ENCODE measurements at places on chromosomes 4 and X. TPM values are rescaled to one million over a fixed set of nuclear protein-coding genes. Genes with fewer than 3 reads are reported as not detected.

DNA sequence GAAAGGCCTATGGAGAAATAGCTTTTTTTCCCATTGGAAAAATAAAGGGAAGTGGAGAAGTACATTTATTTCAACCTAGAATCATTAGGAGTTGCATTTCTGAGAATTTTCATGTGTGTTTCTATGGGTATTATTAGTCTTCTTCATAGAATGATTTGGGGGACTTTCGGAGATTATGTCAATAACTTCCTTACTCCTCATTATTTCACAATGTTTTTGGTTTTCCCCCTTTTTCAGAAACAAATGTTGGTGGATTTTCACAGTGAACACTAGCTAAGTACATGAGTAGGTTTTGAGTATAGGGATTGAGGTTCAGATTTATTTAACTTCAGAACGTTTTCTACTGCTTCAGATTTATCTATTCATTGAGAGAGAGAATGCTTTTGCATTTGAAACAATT lies 54.0 kb downstream of the SH3BGRL start:
- no peak overlapping the region for H3K27ac ChIP-seq
- H3K36me3 ChIP-seq, result no peaks in the 10 kb centered on the region
- no peaks in the 10 kb centered on the region for H3K27me3 ChIP-seq
- no peak overlapping the region for H3K4me3 ChIP-seq
- DNase-seq, result no peak

DNA sequence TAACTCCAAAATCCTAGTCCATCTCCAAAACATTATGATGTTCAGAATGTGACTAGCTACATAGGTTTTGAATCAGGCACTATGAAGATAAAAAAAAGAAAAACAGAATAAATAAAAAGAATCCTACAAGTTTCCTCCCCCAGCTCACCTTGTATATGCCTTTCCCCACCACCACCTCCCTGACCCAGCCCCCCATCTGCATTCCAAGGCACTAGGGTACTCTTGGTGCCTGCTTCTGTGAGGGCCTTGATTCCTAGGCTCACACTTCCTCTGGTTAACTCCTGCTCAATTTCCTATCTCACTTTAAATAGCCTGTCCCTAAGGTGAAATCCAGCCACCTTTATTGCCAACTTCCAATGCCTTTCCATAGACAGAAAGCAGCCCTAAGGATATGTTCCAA lies 178.7 kb upstream of the ATOH1 start:
- DNase-seq, result no peak

DNA sequence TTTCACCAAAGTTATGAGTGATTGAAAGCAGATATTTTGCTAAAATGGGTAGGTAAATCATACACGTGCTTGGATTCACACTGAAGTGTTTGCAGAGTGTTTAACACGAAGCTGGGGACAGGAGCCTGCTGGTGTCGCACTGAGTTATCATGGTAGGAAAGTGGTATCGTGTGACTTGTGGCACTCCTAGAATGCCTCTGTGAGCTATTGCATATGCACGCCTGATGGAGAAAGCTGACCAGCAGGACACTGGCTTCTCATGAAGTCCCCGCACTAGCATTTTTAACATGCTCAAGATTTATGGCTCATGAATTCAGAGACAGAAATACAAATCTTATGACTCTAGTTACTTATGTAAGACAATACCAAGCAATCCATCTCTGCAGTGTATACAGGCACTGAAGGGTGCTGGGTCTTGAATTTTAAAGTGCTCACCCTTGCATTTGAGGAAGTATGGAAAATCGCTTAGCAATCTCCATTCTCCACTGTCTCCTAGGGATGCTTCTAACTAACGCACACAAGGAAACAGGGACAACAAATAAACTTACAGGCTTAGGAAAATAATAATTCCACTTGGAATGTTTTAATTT lies 19.8 kb downstream of the VCX3B start:
- H3K27ac ChIP-seq, result no peak overlapping the region
- H3K36me3 ChIP-seq, result no peaks in the 10 kb centered on the region
- no peaks in the 10 kb centered on the region for H3K27me3 ChIP-seq
- DNase-seq, result no peak
- no peaks in the 10 kb centered on the region for H3K4me1 ChIP-seq

- H3K4me1 ChIP-seq, result peaks cover 23% of the 10 kb centered on the region
- no peak for DNase-seq
- H3K27me3 ChIP-seq, result no peaks in the 10 kb centered on the region
- H3K4me3 ChIP-seq, result no peak overlapping the region
These were observed 12.6 kb downstream of the CA5B start for GRCh38 chrX:15750611-15751154.

DNA sequence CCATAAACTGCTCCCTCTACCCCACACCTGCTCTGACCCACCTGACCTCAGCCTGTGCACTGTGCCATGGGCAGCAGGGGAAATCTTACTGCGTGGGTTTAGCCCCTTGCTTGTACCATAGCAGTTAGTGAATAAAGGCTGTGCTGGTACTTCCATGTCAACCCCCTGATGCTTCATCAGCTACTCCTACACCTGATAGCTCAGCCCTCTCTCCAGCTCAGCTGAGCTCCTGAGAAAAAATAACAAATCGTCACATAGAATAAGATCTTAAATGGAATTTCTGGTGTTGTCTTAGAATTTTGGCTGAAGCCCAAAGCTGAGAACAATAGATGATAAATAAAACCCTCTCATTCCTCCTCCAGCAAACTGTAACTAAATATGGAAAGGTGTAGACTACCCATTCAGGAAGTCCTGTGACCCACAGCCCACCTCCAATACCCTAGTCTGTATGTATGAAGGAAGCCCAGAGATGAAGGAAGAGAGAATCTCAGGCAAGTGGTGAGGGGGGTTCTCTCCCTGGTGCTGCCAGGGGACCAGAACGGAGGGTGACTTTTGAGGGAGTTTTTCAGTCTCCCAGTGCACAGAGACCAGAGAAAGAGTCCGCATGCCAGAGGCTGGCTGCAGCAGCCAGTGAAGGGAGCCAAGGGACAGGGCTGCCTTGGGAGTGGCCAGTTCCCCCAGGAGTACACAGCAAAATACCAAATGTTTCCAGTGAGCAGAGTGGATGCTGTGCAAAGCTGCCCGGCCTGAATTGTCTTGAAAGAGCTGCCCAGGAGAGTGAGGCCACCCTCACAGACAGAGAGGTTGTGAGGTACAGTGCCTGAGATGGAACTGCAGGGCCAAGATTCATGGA lies 227.3 kb downstream of the QDPR start:
- no peak overlapping the region for H3K4me3 ChIP-seq
- H3K27ac ChIP-seq, result no peak overlapping the region
- no peaks in the 10 kb centered on the region for H3K4me1 ChIP-seq
- no peaks in the 10 kb centered on the region for H3K36me3 ChIP-seq
- no peaks in the 10 kb centered on the region for H3K27me3 ChIP-seq

- H3K4me3 ChIP-seq, result no peak overlapping the region
- H3K27me3 ChIP-seq, result no peaks in the 10 kb centered on the region
- H3K4me1 ChIP-seq, result peaks cover 33% of the 10 kb centered on the region
- DNase-seq, result no peak
- no peak overlapping the region for H3K27ac ChIP-seq
These were observed 51.8 kb downstream of the RBPJ start for GRCh38 chr4:26372525-26373172.

- H3K27ac ChIP-seq, result peak overlapping the region; percentile 2
- no peak overlapping the region for H3K4me3 ChIP-seq
- H3K27me3 ChIP-seq, result no peaks in the 10 kb centered on the region
- no peak for DNase-seq
- H3K36me3 ChIP-seq, result peaks cover 8% of the 10 kb centered on the region
These were observed 7.6 kb downstream of the ARSJ start for GRCh38 chr4:113971706-113972360.

DNA sequence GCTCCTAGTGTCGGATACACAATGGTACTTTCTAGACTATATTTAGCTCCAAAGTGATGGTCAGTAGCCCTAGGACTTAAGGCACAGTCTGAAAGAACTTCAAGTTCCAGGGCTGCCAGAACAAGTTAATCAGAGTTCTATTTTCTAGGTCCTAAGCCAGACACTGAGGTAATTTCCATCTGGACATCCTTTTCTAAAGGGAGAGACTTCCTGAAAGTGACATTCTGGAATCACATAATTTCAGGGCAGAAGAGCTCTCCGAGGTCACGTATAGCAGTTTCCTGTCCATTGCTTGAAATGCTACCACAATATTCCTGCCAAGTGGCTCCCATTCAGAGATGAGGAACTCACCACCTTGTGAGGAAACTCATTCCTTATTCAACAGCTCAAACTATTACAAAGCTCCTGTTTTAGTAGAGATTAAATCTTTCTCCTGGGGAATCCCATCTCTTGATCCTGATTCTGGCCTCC lies 117.9 kb downstream of the COL25A1 start:
- no peaks in the 10 kb centered on the region for H3K36me3 ChIP-seq
- H3K4me1 ChIP-seq, result no peaks in the 10 kb centered on the region
- no peak overlapping the region for H3K4me3 ChIP-seq
- no peak overlapping the region for H3K27ac ChIP-seq

GRCh38 chrX:48676893-48677270 lies 6.7 kb upstream of the WAS start:
- no peaks in the 10 kb centered on the region for H3K27me3 ChIP-seq
- H3K27ac ChIP-seq, result peak overlapping the region; percentile 28
- no peak for DNase-seq
- H3K4me3 ChIP-seq, result peak overlapping the region; percentile 81
- H3K4me1 ChIP-seq, result no peaks in the 10 kb centered on the region
- H3K36me3 ChIP-seq, result no peaks in the 10 kb centered on the region

DNA sequence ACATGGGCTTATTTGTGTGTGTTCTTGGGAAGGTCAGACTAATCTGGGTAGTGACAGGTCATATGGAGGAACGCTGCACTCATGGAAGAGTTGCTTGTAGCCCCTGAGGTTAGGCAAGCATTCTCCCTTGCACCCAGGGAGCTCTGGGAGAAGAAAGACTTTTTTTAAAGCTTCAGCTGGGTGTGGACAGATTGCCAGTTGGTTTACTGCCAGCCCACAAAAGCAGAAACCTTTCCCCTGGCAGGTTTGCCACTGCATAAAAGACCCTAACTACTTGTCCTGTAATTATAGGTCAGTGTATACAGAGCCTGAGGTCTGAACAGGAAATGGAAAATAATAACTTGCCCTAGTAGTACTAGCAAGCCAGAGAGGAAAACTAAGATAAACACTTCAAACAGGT lies 7.4 kb upstream of the NFKB1 start:
- H3K4me1 ChIP-seq, result no peaks in the 10 kb centered on the region
- H3K27ac ChIP-seq, result no peak overlapping the region
- H3K27me3 ChIP-seq, result no peaks in the 10 kb centered on the region
- no peak overlapping the region for H3K4me3 ChIP-seq

- no peak overlapping the region for H3K4me3 ChIP-seq
- no peak overlapping the region for H3K27ac ChIP-seq
- DNase-seq, result no peak
- no peaks in the 10 kb centered on the region for H3K36me3 ChIP-seq
- H3K4me1 ChIP-seq, result no peaks in the 10 kb centered on the region
These were observed 603.7 kb downstream of the GRXCR1 start for GRCh38 chr4:43496188-43496587.

GRCh38 chr4:1249731-1250526 lies 999 bp upstream of the CTBP1 start:
- H3K4me1 ChIP-seq, result peaks cover 24% of the 10 kb centered on the region
- peak; percentile 93 for DNase-seq
- peak overlapping the region; percentile 79 for H3K4me3 ChIP-seq

RBM46 gene
- total RNA-seq, result not detected

- no peaks in the 10 kb centered on the region for H3K27me3 ChIP-seq
- no peaks in the 10 kb centered on the region for H3K36me3 ChIP-seq
- DNase-seq, result no peak
- H3K27ac ChIP-seq, result no peak overlapping the region
These were observed 393.4 kb downstream of the PABPC4L start for GRCh38 chr4:133808151-133808550.

SPANXN3 gene
- total RNA-seq, result not detected

VEGFD gene
- total RNA-seq, result 0.36 TPM

F11 gene
- not detected for total RNA-seq

CCNA2 gene
- total RNA-seq, result 8.0 TPM

ZBTB33 gene
- total RNA-seq, result 20.0 TPM

- peaks cover 31% of the 10 kb centered on the region for H3K4me1 ChIP-seq
- no peaks in the 10 kb centered on the region for H3K36me3 ChIP-seq
- H3K27me3 ChIP-seq, result no peaks in the 10 kb centered on the region
- peak overlapping the region; percentile 19 for H3K27ac ChIP-seq
- no peak overlapping the region for H3K4me3 ChIP-seq
These were observed 77.4 kb downstream of the WDR19 start for GRCh38 chr4:39259571-39260330.

NPY2R gene
- 0.36 TPM for total RNA-seq

C4orf36 gene
- total RNA-seq, result 0.72 TPM

GRCh38 chr4:115110191-115111181 lies 2.9 kb downstream of the NDST4 start:
- no peak overlapping the region for H3K27ac ChIP-seq
- DNase-seq, result no peak
- no peaks in the 10 kb centered on the region for H3K4me1 ChIP-seq

- H3K4me1 ChIP-seq, result no peaks in the 10 kb centered on the region
- no peak for DNase-seq
- no peak overlapping the region for H3K27ac ChIP-seq
- no peaks in the 10 kb centered on the region for H3K27me3 ChIP-seq
- no peak overlapping the region for H3K4me3 ChIP-seq
- H3K36me3 ChIP-seq, result no peaks in the 10 kb centered on the region
These were observed 35.2 kb upstream of the SMS start for GRCh38 chrX:21905313-21905712.

- H3K27ac ChIP-seq, result no peak overlapping the region
- no peaks in the 10 kb centered on the region for H3K36me3 ChIP-seq
- no peaks in the 10 kb centered on the region for H3K27me3 ChIP-seq
- H3K4me1 ChIP-seq, result no peaks in the 10 kb centered on the region
These were observed 32.7 kb downstream of the BST1 start for GRCh38 chr4:15735536-15735935.

KLHL34 gene
- total RNA-seq, result under 0.01 TPM

- no peaks in the 10 kb centered on the region for H3K4me1 ChIP-seq
- no peak overlapping the region for H3K27ac ChIP-seq
- H3K4me3 ChIP-seq, result peak overlapping the region; percentile 8
- peak; percentile 79 for DNase-seq
These were observed 551 bp downstream of the NPNT start for GRCh38 chr4:105895583-105896460.

ADGRG2 gene
- under 0.01 TPM for total RNA-seq

DNA sequence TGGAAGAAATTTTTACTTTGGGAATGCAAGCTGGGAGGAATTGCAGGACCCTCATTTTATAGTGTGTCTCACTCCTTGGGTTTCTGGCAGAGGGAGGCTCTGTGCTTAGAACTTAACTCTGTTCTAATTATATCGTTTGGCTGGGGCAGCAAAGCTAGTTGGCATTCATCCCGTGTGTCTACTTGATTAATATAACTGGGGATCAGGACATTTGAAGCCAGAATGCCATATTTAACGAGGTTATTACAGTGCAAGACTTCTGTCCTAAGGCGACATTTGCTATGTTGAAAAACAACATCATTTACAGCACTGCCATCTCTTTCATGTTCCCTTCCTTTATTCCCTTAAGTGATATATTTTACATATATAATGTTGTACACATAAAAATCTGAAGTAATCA lies 179.1 kb upstream of the TBC1D9 start:
- H3K27ac ChIP-seq, result no peak overlapping the region
- peak; percentile 80 for DNase-seq
- H3K27me3 ChIP-seq, result no peaks in the 10 kb centered on the region
- H3K4me1 ChIP-seq, result peaks cover 33% of the 10 kb centered on the region
- no peaks in the 10 kb centered on the region for H3K36me3 ChIP-seq

- no peaks in the 10 kb centered on the region for H3K4me1 ChIP-seq
- no peak overlapping the region for H3K4me3 ChIP-seq
- H3K36me3 ChIP-seq, result no peaks in the 10 kb centered on the region
- H3K27ac ChIP-seq, result no peak overlapping the region
These were observed 133.3 kb upstream of the PJA1 start for GRCh38 chrX:69298466-69299140.

- H3K36me3 ChIP-seq, result no peaks in the 10 kb centered on the region
- no peak for DNase-seq
These were observed 894.0 kb upstream of the FRG1 start for GRCh38 chr4:189046642-189047041.
